ENCODE measurements at places on chromosomes 4 and X.
A peak's percentile ranks its signal among the peaks of the same experiment; 100 is the strongest.

GRCh38 chr4:15470128-15470475, 420 bp downstream of the CC2D2A start:
- no peak for DNase-seq

DNA sequence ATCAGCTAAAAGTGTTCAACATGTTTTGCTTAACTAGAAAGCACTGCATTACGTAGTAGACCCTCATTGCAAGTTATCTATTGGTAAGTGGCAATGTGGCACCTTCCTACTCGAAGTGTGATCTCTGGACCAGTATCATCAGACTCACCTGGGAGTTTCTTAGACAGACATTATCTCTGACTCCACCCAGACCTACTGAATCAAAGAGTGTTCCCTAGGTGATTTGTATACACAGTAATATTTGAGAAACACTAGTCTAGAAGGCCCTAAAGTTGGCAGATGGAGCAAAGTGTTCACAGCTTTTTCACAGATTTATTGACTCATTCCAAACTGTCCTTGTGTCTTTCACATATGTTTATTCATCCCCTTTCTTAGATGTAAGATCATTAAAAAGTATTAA, 35.7 kb downstream of the SHROOM4 start:
- no peak for DNase-seq

- DNase-seq: peak; percentile 61
These were observed 767 bp upstream of the SMIM20 start for GRCh38 chr4:25913056-25913850.

- DNase-seq: no peak
These were observed 72.1 kb downstream of the CPE start for GRCh38 chr4:165450871-165451270.
